NCI-H1694 treated with DMSO at 0.1 percent for 48 hours (cell line): ENCODE measurements at places on chromosomes 6 and 20.

GRCh38 chr6:108260126-108260808 lies 573 bp downstream of the SNX3 start:
- DNase-seq: no peak

DNA sequence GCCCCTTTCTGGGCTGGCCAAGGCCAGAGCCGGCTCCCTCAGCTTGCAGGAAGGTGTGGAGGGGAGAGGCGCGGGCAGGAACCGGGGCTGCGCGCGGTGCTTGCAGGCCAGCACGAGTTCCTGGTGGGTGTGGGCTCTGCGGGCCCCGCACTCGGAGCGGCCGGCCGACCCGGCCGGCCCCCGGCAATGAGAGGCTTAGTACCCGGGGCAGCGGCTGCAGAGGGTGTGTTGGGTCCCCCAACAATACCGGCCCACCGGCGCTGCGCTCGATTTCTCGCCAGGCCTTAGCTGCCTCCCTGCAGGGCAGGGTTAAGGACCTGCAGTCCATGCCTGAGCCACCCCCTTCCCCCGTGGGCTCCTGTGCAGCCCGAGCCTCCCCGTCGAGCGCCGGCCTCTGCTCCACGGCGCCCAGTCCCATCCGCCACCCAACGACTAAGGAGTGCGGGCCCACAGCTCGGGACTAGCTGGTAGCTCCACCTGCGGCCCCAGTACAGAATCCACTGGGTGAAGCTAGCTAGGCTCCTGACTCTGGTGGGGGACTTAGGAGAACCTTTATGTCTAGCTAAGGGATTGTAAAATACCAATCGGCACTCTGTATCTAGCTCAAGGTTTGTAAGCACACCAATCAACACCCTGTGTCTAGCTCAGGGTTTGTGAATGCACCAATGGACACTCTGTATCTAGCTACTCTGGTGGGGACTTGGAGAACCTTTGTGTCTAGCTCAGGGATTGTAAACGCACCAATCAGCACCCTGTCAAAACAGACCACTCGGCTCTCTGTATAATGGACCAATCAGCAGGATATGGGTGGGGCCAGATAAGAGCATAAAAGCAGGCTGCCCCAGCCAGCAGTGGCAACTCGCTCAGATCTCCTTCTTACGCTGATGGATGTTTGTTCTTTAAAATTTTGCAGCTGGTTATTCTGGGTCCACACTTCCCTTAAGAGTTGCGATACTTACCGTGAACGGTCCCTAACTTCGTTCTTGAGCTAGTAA lies 167.4 kb upstream of the RREB1 start:
- DNase-seq: no peak

DNA sequence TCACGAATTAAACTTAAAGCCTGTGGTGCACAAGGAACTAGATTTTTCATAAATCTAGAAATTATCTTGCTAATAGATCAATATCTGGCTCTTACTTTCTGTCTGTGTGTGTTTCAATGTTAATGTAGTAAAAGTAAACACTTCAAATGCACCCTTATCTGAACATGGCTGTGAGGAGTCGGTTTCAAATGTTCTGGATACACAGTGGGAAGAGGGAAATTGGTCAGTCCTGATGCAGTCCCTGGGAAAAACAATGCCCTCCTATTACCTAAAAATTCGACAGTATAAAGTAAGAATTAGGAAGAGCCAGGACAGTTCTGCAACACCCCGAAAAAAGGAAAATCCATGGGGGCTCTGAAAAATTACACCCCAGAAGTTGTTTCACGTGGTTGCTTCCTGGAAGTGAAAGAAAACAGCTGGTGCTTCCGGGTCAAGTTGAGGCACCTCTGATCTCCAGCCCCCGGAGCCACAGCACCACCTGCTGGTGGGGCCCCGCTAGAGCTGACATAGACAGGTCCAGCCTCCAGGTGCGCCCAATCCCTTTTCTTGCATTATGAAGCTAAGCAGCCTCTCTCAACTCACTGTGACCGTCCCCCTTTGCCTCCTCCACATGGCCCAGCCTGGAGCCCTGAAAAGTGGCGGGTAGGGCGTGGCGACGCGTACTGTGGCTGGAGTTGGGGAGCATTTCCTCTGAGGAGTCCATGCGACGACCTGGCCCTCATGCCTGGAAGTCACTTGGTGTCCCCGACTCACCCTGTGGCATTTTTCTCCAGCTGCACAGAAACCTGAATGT lies 8.3 kb downstream of the SEMG2 start:
- DNase-seq: no peak

DNA sequence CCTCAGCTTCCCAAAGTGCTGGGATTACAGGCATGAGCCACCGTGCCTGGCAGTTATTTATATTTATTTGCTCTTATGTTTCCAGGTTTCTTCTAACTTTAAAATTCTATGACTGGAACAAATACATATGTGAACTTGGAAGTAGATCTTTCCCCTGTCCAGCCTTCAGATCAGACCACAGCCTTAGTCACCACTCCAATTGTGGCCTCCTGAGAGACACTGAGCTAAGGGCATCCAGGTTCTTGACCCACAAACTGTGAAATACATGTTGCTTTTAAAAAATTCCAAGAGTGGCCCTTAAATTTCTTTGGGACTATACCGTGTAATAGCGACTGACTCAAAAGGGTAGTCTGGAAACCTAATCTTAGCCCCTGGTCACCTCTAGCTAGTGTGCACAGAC lies 1.5 kb upstream of the ADGRG6 start:
- DNase-seq: no peak

GRCh38 chr6:34949636-34950035 lies 60.6 kb downstream of the ANKS1A start:
- no peak for DNase-seq

DNA sequence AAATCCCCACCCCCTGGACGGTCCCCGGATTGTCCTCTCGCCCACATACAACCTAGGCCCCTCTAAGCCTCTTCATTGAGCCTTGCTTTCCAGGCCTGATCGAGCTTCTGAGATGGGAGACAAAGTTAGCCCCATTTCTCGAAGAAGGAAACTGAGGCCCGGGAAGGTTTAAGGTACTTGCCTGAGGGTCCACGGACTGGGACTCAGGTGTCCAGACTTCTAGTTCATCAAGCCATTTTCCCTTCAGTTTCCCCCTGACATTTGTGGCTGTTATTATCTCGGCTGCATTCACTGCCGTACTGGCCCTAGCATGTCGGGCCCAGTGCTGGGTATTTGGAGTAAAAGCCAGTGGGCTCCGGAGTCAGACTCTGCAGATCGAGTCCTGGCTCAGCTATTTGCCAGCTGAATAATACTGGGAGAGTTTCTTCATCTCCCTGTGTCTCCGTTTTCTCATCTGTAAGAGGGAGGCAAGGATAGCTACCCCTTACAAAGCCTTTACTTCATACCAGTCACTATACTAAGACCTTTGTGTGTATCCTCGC lies 633 bp downstream of the RPRD1B start:
- no peak for DNase-seq

- DNase-seq: no peak
These were observed 148.5 kb upstream of the TAB2 start for GRCh38 chr6:149168968-149169367.

- no peak for DNase-seq
These were observed 57.8 kb upstream of the RREB1 start for GRCh38 chr6:7050004-7050403.

DNA sequence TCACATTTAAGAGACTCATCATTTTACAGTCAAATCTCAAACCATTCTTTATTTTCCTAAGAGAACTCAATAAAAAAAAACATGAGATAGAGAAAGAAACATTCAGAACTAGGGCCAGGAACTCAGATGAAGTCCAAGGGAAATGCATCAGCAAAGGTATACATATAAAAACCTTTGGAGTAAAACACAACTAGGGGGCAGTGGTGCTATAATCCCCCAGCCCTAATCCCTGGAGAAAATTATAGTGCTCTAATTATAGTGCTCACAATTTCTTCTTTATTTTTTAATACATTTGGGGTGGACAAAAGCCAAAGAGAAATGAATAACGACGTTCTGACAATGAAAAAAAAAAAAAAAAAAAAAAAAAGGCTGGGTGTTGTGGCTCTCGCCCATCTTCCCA lies 100.6 kb upstream of the EMILIN3 start:
- no peak for DNase-seq

GRCh38 chr6:5681480-5681879 lies 325.2 kb downstream of the NRN1 start:
- DNase-seq: no peak

GRCh38 chr20:62323146-62323979 lies 20.6 kb downstream of the ADRM1 start:
- no peak for DNase-seq

- DNase-seq: no peak
These were observed 39.0 kb downstream of the DSE start for GRCh38 chr6:116409756-116410155.

GRCh38 chr6:99547526-99547925 lies 20.9 kb downstream of the CCNC start:
- DNase-seq: no peak

- no peak for DNase-seq
These were observed 474 bp downstream of the TSBP1 start for GRCh38 chr6:32371229-32371628.

DNA sequence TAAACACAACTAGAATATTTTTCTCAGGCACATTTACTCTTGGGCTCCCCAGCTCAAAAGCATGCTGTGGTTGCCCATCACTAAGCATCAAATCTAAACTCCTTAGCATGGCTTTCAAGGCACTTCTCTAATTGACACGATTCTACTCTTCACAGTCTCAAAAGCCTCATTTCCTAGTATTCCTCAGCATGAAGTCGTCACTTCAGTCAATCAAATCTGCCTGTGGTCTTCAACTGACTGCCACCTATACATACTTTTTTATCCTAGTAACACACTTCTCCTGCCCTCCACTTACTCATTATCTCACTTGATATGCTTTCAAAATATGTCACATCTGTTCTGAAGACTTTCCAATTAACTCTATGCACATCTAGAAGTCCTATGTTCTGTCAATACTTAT lies 110.3 kb downstream of the TBC1D32 start:
- no peak for DNase-seq

- no peak for DNase-seq
These were observed 199.7 kb downstream of the FOXC1 start for GRCh38 chr6:1809291-1809988.

DNA sequence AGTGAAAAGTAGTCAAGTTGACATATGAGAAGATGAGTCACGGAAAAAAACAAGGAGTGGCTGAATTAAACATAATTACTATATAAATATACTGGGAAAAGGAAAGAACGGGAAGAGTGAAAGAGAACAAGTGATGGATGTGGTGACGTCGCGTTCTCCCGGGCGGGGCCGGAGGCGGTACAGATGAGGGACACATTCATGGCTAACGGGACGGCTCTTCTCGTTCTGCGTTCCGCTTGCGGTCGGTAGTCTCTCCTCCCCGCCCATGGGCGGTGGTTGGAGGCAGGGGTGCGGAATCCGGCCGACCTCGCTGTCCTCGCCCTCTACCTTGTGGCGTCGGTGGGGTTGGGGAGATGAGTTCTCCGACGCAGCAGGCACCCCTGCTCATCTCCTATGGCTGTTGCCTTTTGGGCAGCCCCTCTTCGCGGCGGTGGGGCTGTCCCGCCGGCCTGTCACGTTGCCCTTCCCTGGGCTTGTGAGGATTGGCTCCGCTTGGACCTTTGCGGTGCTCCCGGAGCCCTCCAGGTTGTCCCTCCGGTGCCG lies 22.5 kb downstream of the HLA-G start:
- no peak for DNase-seq

GRCh38 chr20:2109425-2110210 lies 8.0 kb downstream of the STK35 start:
- no peak for DNase-seq

GRCh38 chr6:99885051-99885450 lies 109.0 kb downstream of the MCHR2 start:
- peak; percentile 71 for DNase-seq

GRCh38 chr20:62448038-62448437 lies 20.7 kb upstream of the RBBP8NL start:
- no peak for DNase-seq

DNA sequence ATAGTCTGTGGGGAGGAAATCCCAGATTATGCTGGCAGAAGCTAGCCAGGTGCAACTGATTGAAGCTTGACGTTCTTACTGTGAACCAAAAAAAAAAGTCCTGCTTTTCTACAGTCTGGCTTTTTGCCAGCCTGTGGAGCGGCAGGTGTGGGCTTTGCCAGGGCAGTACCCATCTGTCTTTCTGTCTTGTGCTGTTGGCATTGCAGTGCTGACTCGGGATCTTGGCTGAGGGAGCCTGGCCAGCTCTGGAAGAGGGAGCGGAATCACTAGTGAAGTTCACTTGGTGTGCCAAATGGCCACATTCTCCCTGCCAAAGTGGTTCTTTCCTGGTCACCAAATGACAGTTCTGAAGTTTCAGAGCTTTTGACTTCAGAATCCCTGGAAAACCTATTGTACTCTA lies 5.0 kb downstream of the KIF3B start:
- DNase-seq: peak; percentile 82

- no peak for DNase-seq
These were observed 940.6 kb upstream of the FLRT3 start for GRCh38 chr20:15278041-15278440.

GRCh38 chr6:133609415-133610226 lies 279.3 kb upstream of the TCF21 start:
- DNase-seq: no peak

GRCh38 chr20:22844959-22845358 lies 190.2 kb upstream of the SSTR4 start:
- DNase-seq: no peak

- DNase-seq: no peak
These were observed 38.9 kb upstream of the THBS2 start for GRCh38 chr6:169292338-169293124.

DNA sequence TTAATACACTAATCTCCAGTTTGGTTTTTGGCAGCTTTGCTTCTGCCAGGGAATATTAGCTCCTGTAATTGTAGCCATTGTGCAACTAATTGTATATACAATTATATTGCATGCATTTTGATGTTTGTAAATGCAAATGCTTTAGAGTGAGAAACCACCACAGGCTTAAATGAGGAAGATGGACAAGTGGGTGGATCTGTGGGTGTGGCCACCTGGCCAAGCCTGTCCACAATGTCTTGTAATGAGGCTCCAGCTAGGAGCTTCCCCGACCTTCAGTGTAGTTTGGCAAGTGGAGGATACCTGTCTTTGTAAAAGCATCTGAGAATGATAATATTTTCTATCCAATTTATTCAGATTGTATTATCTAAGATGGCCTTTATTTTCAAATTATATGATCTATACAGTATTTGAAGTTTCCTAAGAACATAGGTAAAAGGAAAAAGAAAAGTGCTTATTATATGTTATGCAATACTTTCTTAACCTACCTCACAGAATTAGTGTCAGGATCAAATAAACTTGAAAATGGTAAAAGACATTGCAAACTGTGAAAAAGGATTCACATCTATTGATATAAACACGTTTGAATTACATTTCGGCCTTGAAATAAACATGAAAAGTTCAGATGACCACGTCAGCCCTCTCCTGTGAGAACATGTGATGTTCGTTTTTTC lies 49.3 kb upstream of the ARID1B start:
- no peak for DNase-seq
